ENCODE measurements at places on chromosomes 16 and 17. TPM values are rescaled to one million over a fixed set of nuclear protein-coding genes. Genes with fewer than 3 reads are reported as not detected.

Gene CEMP1
- total RNA-seq: 3.6 TPM

Gene GRB7
- total RNA-seq: 7.1 TPM

- DNase-seq: no peak
- no peaks in the 10 kb centered on the region for H3K36me3 ChIP-seq
- H3K27me3 ChIP-seq: no peaks in the 10 kb centered on the region
- peaks cover 7% of the 10 kb centered on the region for H3K4me1 ChIP-seq
- H3K4me3 ChIP-seq: peak overlapping the region; percentile 88
Measured at GRCh38 chr17:47099451-47099986, 89.6 kb downstream of the CDC27 start.

- H3K27ac ChIP-seq: peak overlapping the region; percentile 54
- H3K36me3 ChIP-seq: peaks cover 48% of the 10 kb centered on the region
- no peak overlapping the region for H3K4me3 ChIP-seq
- H3K27me3 ChIP-seq: no peaks in the 10 kb centered on the region
- no peak for DNase-seq
- H3K4me1 ChIP-seq: peaks cover 17% of the 10 kb centered on the region
Measured at GRCh38 chr16:16120044-16120381, 103.3 kb downstream of the ABCC6 start.
